Calu3 (cell line): ENCODE measurements at places on chromosomes 5 and 9. TPM values are rescaled to one million over a fixed set of nuclear protein-coding genes. Genes with fewer than 3 reads are reported as not detected.

Gene ZNF367
- 8.6 and 9.6 TPM in 2 replicates for total RNA-seq

Gene GRM6
- not detected in 2 replicates for total RNA-seq

DNA sequence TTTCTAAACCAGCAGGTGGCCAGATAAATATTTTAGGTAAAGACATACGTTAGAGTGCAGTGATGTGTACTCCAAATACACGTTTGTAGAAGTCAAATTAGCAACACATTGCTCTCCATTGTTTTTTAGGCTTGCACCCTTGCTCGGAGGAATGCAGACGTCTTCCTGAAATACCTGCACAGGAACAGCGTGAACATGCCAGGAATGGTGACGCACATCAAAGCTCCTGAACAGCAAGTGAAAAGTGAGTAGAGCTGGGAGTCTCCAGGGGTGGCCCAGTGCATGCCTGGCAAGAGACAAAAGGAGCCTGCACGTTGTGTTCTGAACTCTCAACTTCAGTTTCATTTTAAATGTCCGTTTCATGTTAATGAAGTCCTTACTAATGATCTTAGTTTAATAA lies 207.5 kb upstream of the OTULINL start:
- DNase-seq = no peak

- DNase-seq = no peak
Observed at GRCh38 chr9:84111726-84112125, 131.1 kb downstream of the RMI1 start.

GRCh38 chr9:112868461-112868860 lies 22.2 kb downstream of the SLC46A2 start:
- DNase-seq = no peak

GRCh38 chr9:125747765-125748445 lies 732 bp downstream of the PBX3 start:
- peak; percentile 16 for DNase-seq

GRCh38 chr5:150511578-150512367 lies 3.8 kb downstream of the NDST1 start:
- DNase-seq = peak; percentile 80

Gene EIF4E1B
- not detected in 2 replicates for total RNA-seq

Gene TPRN
- 18.3 and 20.3 TPM in 2 replicates for total RNA-seq

GRCh38 chr5:125484742-125485641 lies 738.6 kb upstream of the ZNF608 start:
- DNase-seq = peak; percentile 56

Gene PSD2
- total RNA-seq = not detected in 2 replicates

DNA sequence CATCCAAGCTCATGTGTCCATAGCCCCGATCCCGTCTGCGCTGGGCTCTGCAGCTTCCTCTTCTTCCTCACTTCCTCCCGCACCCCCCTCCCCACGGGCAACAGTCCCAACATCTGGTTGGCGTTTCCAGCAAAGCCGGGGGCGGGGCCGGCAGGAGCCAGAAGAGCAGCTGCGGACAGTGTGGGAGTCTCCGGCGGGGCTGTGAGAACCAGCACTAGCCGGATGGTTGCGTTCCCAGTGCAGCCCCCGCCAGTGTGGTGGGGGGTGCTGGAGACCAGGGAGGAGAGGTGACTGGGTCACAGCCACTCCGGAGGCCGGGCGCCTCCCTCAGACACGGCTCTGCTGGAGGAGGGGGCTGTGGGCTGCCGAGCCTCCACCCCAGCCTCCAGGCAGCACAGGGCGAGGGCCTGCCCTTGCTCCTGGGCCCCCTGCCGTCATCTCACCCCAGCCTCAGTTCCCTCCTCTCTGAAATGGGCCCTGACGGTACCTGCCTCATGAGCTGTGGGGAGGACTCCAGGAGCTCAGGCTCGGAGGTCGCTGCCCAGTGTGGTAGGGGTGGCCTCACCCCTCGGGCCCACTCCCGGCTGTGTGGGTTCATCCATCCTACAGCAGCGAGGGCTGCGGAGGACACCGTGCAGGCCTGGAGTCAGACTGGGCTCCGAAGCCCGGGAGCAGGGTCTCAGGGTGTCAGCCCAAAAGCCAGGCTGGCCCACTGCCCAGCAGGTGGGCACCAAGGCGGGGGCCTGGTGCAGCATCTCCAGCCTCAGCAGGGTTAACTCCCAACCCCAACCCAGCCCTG lies 41.5 kb upstream of the NOTCH1 start:
- DNase-seq = no peak

DNA sequence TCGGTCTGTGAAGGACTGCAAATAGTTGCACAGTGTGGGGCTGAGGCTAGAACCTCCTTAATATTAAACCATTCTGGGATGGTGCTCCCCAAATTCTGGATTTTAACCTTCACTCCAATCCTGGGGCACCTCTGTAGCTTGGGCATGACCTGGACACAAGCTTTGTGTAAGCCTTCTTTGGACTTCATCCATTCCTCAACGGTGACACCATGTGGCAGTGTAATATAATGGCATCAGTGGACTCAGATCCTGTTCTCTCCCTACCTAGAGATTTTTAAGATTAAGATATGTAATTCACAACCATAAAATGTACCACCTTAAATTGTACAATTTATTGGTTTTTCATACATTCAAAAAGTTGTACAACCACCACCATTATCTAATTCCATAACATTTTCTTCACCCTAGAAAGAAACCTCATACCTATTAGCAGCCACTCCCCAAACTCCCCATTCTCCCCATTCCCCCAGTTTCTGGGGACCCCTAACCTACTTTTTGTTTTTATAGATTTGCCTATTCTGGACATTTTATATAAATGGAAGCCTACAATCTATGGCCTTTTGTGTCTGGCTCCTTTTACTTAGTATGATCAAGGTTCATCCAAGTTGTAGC lies 4.8 kb upstream of the PLGRKT start:
- peak; percentile 41 for DNase-seq

GRCh38 chr9:93278144-93278543 lies 94.2 kb downstream of the WNK2 start:
- DNase-seq = no peak

DNA sequence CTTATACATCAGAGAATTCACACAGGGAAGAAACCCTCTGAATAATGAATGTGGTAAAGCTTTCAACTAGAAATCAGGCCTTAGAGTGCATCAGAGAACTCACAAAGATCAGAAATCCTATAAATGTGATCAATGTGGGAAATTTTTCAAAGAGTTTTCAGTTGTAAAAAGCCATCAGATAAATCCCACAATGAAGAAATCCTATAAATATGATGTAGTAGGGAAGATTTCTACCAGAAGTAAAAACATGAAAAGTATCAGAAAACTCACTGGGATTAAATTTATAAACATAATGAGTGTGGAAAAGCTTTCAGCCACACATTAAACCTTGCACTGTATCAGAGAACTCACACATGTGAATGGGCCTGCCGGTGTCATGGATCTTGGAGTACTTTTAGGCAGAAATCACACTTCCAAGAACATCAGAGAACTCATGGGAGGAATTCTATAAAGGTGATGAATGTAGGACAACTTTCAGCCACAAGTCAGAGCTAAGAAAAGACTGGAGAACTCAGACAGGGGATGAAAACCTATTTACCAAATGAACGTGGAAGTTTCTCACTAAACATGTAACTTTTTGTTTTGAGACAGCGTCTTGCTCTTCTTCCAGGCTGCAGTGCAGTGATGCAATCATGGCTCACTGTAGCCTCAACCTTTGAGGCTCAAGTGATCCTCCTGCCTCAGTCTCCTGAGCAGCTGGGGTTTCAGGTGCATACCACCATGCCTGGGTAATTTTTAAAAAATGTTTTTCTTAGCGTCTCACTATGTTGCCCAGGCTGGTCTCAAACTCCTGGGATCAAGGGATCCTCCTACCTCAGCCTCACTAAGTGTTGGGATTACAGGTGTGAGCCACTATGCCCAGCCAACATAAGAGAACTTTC lies 39.5 kb downstream of the ZNF510 start:
- no peak for DNase-seq
